ENCODE measurements at places on chromosomes 2 and 18. TPM values are rescaled to one million over a fixed set of nuclear protein-coding genes. Genes with fewer than 3 reads are reported as not detected.

The ANKRD53 gene
- 2.7 TPM for total RNA-seq

DNA sequence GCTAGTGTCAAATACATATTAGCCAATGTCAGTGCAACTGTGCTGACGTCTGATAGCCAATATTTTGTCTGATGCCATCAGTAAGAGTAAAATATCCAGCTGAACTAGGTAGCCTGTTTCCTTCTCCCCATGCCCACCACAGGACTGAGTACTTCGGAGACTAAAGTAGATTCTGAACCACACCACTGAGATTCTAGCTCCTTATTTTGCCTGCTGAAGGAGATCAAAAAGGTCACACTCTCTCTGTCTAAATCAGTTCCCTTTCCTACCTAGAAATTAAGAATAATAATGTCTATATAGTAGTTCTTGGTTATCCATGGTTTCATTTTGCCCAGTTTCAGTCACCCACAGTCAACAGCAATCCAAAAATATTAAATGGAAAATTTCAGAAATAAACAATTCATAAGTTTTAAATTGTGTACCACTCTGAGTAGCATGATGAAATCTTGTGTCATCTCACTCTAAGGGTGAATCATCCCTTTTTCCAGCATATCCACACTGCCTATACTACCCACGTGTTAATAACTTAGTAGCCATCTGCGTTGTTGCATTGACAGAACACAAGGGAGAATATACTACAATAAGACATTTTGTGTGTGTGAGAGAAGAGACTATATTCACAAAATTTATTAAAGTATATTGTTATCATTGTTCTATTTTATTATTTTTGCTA lies 1043.3 kb upstream of the PIK3C3 start:
- no peak for DNase-seq

- no peak for DNase-seq
These were observed 18.9 kb upstream of the NFU1 start for GRCh38 chr2:69456154-69456553.

DNA sequence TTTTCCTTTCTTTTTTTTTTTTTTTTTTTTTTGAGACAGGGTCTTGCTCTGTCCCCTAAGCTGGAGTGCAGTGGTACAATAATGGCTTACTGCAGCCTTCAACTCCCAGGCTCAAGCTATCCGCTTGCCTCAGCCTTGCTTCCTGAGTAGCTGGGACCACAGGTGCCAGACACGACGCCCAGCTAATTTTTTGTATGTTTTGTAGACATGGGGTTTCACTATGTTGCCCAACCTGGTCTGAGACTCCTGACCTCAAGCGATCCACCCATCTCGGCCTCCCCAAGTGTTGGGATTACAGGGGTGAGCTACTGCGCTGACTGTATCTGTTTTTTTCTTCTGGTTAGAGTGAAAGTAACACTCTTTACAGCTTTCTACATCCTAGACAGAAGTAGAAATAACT lies 240.3 kb upstream of the FBXO11 start:
- no peak for DNase-seq

DNA sequence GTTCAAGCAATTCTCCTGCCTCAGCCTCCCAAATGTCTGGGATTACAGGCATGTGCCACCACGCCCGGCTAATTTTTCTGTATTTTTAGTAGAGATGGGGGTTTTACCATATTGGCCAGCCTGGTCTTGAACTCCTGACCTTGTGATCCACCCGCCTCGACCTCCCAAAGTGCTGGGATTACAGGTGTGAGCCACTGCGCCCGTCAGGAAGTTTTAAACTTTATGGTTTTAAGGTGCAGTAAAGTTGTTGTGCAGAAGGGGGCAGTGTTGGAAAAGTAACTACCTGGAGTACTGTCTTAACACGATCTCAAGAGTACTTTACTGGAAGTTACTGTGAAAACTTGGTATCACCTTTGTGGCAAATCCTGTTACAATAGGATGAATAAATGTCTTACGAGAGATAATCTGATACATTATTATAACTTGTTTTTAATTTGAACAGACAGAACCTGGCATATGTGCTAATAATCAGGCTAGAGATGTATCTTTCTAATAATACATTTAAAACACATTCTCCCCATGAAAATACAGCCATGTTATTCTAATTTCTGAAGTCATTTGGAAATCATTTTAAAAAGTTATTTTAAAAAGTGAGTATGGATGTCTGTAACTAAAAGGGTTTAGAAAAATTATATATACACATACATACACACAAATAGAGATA lies 10.8 kb downstream of the SPDYA start:
- DNase-seq: no peak

The CTDSP1 gene
- total RNA-seq: 138 TPM

DNA sequence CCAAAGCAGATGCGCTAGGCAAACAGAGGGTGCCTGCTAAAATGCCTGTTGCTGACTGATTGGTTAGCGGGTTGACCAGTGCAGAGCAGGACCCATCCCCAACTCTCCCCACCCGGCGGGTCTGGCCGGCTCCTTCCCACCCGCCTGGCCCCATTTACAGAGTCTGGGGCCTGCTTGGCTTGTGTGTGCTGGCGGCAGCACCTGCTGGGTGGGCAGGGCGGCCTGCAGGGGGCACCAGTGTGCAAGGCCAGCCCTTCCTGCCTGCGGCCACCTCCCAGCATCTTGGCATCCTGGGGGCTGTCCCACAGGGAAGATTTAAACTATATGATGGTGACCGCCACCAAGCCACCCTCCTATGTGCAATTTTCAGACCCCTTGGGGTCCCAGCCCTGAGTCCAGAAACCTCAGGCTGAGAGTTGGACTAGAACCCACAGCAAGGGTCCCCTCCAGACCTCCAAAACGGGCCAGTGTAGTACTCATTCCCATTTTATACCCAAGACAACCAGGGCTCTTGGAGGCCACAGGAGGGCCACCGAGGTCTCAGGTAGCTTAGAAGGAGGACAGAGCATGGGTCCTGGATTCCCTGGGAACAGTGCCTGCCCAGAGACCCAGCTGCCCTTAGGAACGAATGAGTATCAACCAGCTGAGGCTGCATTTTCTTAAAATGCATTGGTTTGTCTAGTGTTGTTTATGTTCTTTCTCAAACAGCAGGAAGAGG lies 173.6 kb downstream of the SMAD7 start:
- no peak for DNase-seq

The KYNU gene
- total RNA-seq: 0.21 TPM

GRCh38 chr2:69188182-69188900 lies 175.4 kb downstream of the ANTXR1 start:
- no peak for DNase-seq

- peak; percentile 81 for DNase-seq
These were observed 9.9 kb downstream of the AQP12B start for GRCh38 chr2:240672701-240673190.

The LIMS3 gene
- total RNA-seq: 3.1 TPM

GRCh38 chr2:12935222-12935621 lies 218.5 kb downstream of the TRIB2 start:
- DNase-seq: no peak

DNA sequence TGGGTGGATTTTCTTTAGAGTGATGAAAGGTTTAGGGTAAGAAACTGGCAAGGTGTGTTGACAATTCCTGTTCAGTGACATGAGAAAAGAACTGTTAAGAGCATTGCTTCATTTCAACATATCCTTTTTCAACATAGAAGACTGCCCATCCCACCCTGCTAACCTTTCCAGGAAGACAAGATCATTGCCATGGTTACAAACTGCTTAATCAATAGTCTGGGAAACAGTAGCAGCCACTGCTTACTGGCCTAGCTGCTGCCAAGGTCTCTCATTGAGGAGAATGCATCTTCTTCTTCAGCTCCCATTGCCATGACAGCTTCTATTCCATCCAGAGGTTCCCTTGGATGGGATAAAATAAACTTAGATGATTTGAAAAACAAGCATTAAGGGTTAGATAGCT lies 212.1 kb downstream of the LRRTM1 start:
- DNase-seq: no peak

DNA sequence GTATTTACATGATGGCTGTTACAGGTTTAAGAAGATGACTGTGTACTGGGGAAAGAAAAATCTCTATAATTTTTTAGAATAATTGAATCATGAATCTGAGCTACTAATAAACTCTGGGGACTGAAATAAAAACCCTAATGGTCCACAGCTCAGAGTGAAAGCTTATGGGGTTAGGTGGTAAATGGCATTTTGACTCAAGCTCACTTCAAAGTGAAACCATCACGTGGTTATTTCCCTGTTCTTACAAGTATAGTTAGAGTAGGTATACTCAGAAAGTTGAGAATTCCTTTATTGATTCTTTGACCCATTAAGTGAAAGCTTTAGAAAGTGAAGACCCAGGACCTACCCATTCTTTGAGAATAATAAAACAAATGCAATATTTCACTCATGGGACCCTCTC lies 626.2 kb upstream of the SETBP1 start:
- no peak for DNase-seq

GRCh38 chr2:101704816-101705578 lies 7.5 kb downstream of the MAP4K4 start:
- DNase-seq: no peak
